ENCODE measurements at places on chromosomes 4 and X. TPM values are rescaled to one million over a fixed set of nuclear protein-coding genes. Genes with fewer than 3 reads are reported as not detected.

GRCh38 chrX:96763608-96764007 lies 79.0 kb downstream of the DIAPH2 start:
- H3K27me3 ChIP-seq = no peaks in the 10 kb centered on the region
- DNase-seq = no peak
- no peaks in the 10 kb centered on the region for H3K4me1 ChIP-seq
- H3K27ac ChIP-seq = no peak overlapping the region
- no peaks in the 10 kb centered on the region for H3K36me3 ChIP-seq

- no peak overlapping the region for H3K4me3 ChIP-seq
- no peaks in the 10 kb centered on the region for H3K27me3 ChIP-seq
- no peaks in the 10 kb centered on the region for H3K4me1 ChIP-seq
- no peak overlapping the region for H3K27ac ChIP-seq
- no peak for DNase-seq
Measured at GRCh38 chr4:143287572-143287923, 49.1 kb upstream of the GAB1 start.

GRCh38 chrX:39886282-39886681 lies 211.5 kb downstream of the BCOR start:
- H3K4me3 ChIP-seq = no peak overlapping the region
- DNase-seq = no peak
- H3K4me1 ChIP-seq = no peaks in the 10 kb centered on the region
- no peaks in the 10 kb centered on the region for H3K36me3 ChIP-seq
- no peak overlapping the region for H3K27ac ChIP-seq
- no peaks in the 10 kb centered on the region for H3K27me3 ChIP-seq

GRCh38 chr4:2888886-2889285 lies 45.2 kb downstream of the ADD1 start:
- no peaks in the 10 kb centered on the region for H3K27me3 ChIP-seq
- peaks cover 41% of the 10 kb centered on the region for H3K36me3 ChIP-seq
- no peak for DNase-seq
- no peak overlapping the region for H3K27ac ChIP-seq
- H3K4me1 ChIP-seq = peaks cover 5% of the 10 kb centered on the region
- no peak overlapping the region for H3K4me3 ChIP-seq

- H3K4me1 ChIP-seq = peaks cover 42% of the 10 kb centered on the region
- no peak overlapping the region for H3K4me3 ChIP-seq
- H3K36me3 ChIP-seq = no peaks in the 10 kb centered on the region
- DNase-seq = no peak
- no peaks in the 10 kb centered on the region for H3K27me3 ChIP-seq
Measured at GRCh38 chr4:139460565-139460964, 6.6 kb downstream of the RAB33B start.

DNA sequence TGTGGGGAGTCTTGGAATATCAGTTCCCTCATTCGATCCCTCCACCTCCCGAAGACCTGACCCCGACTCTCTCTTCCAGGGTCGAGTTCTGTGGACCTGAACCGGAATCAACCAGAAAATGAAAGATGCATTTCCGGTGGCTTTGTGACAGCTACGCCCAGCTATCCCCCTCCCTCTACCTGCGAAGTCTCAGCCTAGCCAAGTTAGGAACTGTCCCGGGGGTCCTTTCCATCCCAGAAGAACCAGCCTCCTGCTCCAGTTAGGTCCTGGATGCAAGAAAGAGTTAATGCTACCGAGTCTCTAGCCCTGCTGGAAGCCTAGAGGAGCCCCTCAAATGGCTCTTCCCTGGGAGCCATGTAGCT lies 13.4 kb upstream of the ETDC start:
- H3K27ac ChIP-seq = peak overlapping the region; percentile 66
- H3K36me3 ChIP-seq = no peaks in the 10 kb centered on the region
- no peak for DNase-seq
- H3K4me1 ChIP-seq = no peaks in the 10 kb centered on the region
- no peaks in the 10 kb centered on the region for H3K27me3 ChIP-seq

- no peaks in the 10 kb centered on the region for H3K27me3 ChIP-seq
- no peak for DNase-seq
- H3K36me3 ChIP-seq = no peaks in the 10 kb centered on the region
- no peaks in the 10 kb centered on the region for H3K4me1 ChIP-seq
- no peak overlapping the region for H3K4me3 ChIP-seq
Measured at GRCh38 chrX:81392396-81392795, 190.5 kb downstream of the SH3BGRL start.

GRCh38 chrX:100648458-100649417 lies 4.7 kb downstream of the SRPX2 start:
- no peaks in the 10 kb centered on the region for H3K27me3 ChIP-seq
- DNase-seq = no peak
- H3K36me3 ChIP-seq = no peaks in the 10 kb centered on the region
- no peaks in the 10 kb centered on the region for H3K4me1 ChIP-seq
- H3K27ac ChIP-seq = peak overlapping the region; percentile 72

DNA sequence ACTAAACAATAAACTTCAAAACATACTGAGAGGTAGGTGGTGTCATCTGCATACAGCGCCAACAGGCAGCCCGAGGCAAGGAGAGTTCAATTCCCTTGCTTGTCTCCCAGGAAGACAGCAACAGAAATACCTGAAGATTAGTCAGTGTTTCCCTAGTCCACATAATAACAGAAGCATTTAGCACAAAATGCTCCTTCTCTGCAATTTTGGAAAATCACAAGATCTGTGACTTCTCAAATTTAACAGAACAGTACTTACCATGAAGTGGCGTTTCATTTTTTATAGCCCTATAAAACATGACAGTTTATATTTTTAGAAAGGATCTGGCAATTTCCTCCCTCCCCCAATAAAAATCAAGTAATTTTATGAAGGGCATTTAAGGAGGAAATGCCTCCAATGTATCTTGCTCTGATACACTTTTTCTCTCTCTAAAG lies 67.1 kb upstream of the MYOZ2 start:
- peak overlapping the region; percentile 52 for H3K27ac ChIP-seq
- H3K36me3 ChIP-seq = no peaks in the 10 kb centered on the region
- no peaks in the 10 kb centered on the region for H3K4me1 ChIP-seq
- DNase-seq = no peak

- no peak overlapping the region for H3K27ac ChIP-seq
- no peak overlapping the region for H3K4me3 ChIP-seq
- H3K27me3 ChIP-seq = no peaks in the 10 kb centered on the region
- no peaks in the 10 kb centered on the region for H3K4me1 ChIP-seq
- DNase-seq = no peak
- no peaks in the 10 kb centered on the region for H3K36me3 ChIP-seq
Measured at GRCh38 chr4:87506974-87507701, 22.0 kb downstream of the SPARCL1 start.

DNA sequence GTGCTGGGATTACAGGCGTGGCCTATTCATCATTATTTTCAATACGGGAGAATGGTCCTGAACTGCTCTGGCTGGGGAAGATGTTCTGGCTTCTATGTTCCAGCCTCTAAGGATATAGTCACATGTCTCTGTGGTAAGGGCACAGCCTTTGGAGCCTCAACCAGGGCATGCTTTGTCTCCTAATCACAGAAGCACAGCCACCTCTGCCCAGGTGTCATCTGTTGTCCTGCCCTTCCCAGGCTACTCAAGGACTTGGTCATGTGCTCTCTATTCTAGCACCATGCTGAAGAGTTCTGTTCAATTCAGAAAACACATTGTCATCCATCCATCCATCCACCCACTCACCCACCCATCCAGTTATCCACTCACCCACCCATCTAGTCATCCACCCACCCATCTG lies 29.5 kb downstream of the ASMTL start:
- DNase-seq = peak; percentile 4
- no peak overlapping the region for H3K4me3 ChIP-seq
- no peaks in the 10 kb centered on the region for H3K36me3 ChIP-seq
- no peaks in the 10 kb centered on the region for H3K4me1 ChIP-seq
- H3K27me3 ChIP-seq = no peaks in the 10 kb centered on the region

GRCh38 chrX:103999234-103999633 lies 14.3 kb downstream of the H2BW1 start:
- H3K27ac ChIP-seq = no peak overlapping the region

DNA sequence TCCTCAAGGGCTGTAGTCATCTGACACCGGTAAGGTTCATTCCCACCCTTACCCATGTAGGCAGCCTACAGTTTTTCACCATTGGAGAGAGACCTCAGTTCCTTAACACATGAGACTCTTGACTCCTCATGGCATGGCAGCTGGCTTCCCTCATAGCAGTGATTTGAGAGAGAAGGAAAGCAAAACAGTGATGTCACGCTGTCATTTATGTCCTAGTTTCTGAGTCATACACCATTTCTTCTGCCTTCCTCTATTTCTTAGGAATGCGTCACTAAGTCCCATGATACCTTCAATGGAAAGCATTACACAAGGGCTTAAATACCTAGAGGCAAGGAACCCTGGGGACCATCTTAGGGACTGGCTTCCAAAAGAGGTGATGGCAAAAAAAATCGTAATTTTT lies 226.1 kb downstream of the SPCS3 start:
- H3K27me3 ChIP-seq = no peaks in the 10 kb centered on the region
- DNase-seq = no peak
- H3K4me3 ChIP-seq = no peak overlapping the region
- no peaks in the 10 kb centered on the region for H3K36me3 ChIP-seq

GRCh38 chr4:154417373-154417673 lies 74.3 kb downstream of the DCHS2 start:
- peak overlapping the region; percentile 80 for H3K27ac ChIP-seq
- no peaks in the 10 kb centered on the region for H3K36me3 ChIP-seq
- peaks cover 16% of the 10 kb centered on the region for H3K4me1 ChIP-seq
- DNase-seq = no peak

DNA sequence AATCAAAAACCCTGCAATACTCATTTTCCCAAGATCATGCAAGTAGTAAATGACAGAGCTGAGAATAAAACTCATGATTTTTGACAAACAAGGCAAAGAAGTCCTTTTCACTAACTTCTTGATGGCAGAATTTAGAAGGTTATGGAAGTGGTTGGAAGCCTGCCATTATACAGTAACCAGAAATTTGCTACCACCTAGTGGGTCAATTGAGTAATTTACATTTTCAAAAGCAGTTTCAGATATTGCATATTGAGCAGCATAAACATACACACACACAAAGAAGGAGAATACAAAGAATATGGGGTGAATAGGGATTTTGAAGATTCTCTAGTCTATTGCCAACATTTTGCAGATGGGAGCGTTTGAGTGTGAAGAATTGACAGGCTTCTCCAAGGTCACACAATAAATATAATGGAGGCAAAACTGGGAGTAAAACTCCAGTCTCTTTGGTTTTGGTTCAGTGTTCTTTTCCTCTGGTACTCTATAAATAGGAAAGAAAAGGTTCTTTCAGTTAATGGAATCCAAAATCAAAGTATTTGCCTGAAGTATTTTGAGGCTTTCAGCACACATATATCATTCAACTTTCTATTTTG lies 70.2 kb downstream of the GC start:
- DNase-seq = no peak
- H3K27me3 ChIP-seq = no peaks in the 10 kb centered on the region
- no peak overlapping the region for H3K4me3 ChIP-seq

DNA sequence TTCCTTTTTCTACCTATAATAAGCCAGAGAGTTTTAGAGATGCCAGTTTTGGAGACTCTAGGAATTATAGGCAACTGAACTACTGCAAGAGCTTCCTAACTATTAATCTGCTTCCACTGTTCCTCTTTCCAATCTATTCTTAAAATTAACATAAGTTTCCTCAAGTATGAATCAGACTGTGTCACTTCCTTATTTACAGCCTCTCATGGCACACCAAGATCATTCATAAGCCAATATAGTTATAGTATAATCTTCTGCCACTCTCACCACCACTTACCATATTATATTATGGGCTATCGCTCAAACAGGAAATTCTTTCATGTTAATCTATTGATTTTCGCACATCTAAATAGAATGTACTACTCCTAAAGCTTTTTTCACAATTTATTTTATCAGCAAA lies 383.5 kb downstream of the STPG2 start:
- H3K4me3 ChIP-seq = no peak overlapping the region
- no peak for DNase-seq
- no peaks in the 10 kb centered on the region for H3K36me3 ChIP-seq
- H3K4me1 ChIP-seq = no peaks in the 10 kb centered on the region
- no peaks in the 10 kb centered on the region for H3K27me3 ChIP-seq
- H3K27ac ChIP-seq = no peak overlapping the region

The SPANXC gene
- not detected for polyA plus RNA-seq

The ADD1 gene
- 224 TPM for polyA plus RNA-seq

All from spleen (tissue), 13 donors.